ENCODE measurements at places on chromosomes 2 and 18.

DNA sequence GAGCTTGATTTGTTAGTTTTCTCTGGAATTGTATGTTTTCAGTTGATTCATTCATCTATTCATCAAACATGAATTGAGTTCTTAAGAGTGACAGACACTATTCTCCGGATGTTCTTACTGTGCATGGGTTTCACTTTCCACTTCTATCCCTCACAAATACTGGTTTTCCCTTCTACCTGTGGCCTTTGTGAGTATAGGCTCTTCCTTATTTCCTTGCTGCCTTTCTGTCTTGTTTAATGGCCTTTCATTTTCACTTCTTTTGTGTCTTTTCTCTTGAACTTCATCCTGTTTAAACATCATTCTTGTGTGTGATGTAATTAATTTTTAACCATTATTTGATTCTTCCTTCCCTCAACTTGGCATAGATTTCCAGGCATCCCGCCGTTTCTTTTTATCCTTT lies 90.7 kb downstream of the CRIM1 start:
- DNase-seq = no peak

GRCh38 chr2:163759013-163759412 lies 23.2 kb upstream of the FIGN start:
- DNase-seq = no peak

GRCh38 chr18:45201489-45201888 lies 413.8 kb upstream of the SLC14A2 start:
- DNase-seq = no peak

DNA sequence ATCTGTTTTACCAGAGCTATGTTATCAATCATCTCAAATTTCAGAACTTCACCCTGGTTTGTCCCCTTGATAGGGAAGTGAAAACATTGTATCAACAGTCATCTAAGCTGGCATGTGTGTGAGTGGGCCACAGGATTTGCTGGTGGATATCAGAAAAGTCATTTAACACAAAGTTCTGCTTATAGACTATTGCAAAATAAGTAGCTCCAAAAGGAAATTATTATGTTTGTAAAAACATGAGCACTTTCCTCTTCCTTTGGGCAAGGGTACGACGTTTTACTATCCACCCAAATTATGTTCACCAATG lies 20.7 kb upstream of the COPS8 start:
- DNase-seq = no peak

- DNase-seq = no peak
These were observed 81.7 kb downstream of the ARHGEF33 start for GRCh38 chr2:38971377-38971776.

- no peak for DNase-seq
These were observed 39.1 kb downstream of the KLHL29 start for GRCh38 chr2:23423873-23424680.

Measured in stimulated activated CD8-positive, alpha-beta memory T cell treated with anti-CD3 and anti-CD28 coated beads, Interleukin-7, amount 100 ng/mL, for 4 hours (primary cell).